Peyer's patch (tissue), 4 donors: ENCODE measurements at places on chromosomes 3 and 15.

DNA sequence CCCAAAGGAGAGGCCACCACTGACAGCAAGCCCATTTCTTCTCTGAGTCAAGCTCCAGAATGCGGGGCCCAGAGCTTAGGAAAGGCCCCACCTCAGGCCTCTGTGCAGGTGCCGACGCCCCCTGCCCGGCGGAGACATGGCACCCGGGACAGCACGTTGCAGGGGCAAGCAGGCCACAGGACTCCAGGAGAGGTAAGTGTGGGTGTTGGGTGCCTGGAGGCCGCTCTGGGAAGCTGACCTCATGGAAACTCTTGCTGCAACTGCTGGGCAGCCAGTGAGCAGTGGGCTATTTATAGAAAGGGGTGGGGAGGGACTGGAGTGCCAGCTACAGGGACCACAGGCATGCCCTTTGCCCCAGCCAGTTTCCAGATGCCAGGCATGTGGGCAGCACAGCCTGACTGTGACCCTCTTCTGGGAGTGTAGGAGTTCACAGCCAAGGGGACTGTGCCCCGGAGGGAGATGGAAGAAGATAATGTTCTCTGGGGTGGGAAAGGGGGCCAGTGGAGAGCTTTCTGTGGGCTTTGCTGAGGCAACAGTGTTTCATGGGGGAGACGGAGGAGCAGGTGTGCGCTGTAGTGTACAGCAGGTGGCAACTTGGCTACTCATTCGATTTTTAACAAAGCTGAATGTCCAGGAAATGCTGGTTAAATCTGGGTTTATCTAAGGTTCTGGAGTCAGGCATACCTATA, 23.7 kb downstream of the ALPK3 start:
- no peaks in the 10 kb centered on the region for H3K36me3 ChIP-seq
- no peaks in the 10 kb centered on the region for H3K4me1 ChIP-seq
- H3K27me3 ChIP-seq = no peaks in the 10 kb centered on the region
- no peak overlapping the region for H3K4me3 ChIP-seq
- no peak overlapping the region for H3K27ac ChIP-seq
- DNase-seq = peak; percentile 69

- H3K36me3 ChIP-seq = no peaks in the 10 kb centered on the region
- no peak for DNase-seq
- H3K4me1 ChIP-seq = no peaks in the 10 kb centered on the region
- no peak overlapping the region for H3K4me3 ChIP-seq
- H3K27me3 ChIP-seq = no peaks in the 10 kb centered on the region
Measured at GRCh38 chr3:133112666-133113065, 74.5 kb downstream of the TMEM108 start.

GRCh38 chr3:18426597-18427193, 1.6 kb upstream of the SATB1 start:
- peaks cover 12% of the 10 kb centered on the region for H3K4me1 ChIP-seq
- no peak for DNase-seq
- no peak overlapping the region for H3K4me3 ChIP-seq

DNA sequence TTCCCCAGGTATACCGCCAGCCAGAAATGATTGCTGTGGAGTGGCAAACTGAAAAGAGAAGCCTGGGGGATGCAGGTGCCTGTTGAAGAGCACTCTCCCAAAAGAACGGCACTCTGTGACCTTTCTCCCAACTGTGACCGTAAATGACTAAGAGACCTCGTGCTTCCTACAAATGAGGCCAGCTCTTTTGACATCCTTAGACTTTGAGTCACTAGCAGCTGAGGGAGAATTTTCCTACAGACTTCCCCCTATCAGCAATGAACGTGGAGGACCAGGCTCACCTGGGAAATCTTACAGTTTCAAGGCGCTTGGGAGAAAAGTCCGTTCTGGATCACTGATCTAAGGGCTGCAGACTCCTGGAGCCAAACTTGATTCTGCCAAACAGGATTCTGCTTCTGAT, 8.6 kb downstream of the AQP9 start:
- no peaks in the 10 kb centered on the region for H3K4me1 ChIP-seq
- H3K36me3 ChIP-seq = no peaks in the 10 kb centered on the region
- no peak overlapping the region for H3K27ac ChIP-seq
- no peaks in the 10 kb centered on the region for H3K27me3 ChIP-seq
- H3K4me3 ChIP-seq = no peak overlapping the region

GRCh38 chr3:18635215-18635614, 210.1 kb upstream of the SATB1 start:
- H3K36me3 ChIP-seq = no peaks in the 10 kb centered on the region
- no peaks in the 10 kb centered on the region for H3K27me3 ChIP-seq
- no peak overlapping the region for H3K27ac ChIP-seq
- H3K4me3 ChIP-seq = no peak overlapping the region
- H3K4me1 ChIP-seq = no peaks in the 10 kb centered on the region
- DNase-seq = no peak
